ENCODE measurements at places on chromosomes 12 and 14.

DNA sequence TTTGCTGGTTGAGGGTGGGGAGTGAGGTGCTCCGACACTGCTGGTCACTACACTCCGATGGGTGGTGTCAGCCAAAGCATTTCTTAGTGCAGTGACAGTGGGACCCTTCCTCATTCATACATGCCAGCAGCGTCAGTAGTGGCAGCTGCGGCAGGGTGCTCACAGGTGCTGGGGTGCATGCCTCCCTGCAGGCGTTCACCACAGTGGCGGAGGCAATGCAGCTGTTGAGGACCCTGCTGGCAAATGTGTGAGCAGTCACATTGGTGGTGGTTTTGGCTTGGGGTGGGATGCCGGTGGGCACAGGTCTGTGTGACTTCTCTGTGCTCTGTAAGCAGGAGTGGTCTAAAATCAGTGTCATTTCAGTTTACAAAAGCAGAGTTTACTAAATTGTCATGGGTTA lies 464.6 kb downstream of the FUT8 start:
- no peak for DNase-seq

DNA sequence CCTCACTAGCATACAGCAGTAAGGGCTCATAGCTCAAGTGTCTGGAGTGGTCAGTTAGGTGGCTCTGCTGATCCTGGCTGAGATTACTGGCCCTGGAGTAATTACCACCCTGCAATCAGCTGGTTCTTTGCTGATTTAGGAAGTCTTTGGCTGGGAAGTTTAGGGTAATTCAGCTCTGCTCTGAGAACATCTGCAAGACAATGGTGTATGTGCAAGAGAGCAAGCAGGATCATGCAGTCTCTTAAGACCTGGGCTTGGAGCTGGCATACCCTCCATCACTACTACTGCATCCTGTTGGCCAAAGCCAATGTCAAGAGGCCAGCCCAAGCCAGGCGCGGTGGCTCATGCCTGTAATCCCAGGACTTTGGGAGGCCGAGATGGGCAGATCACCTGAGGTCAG lies 159.0 kb downstream of the NDUFA12 start:
- DNase-seq, result no peak

- no peak for DNase-seq
Observed at GRCh38 chr12:466039-466438, 6.3 kb downstream of the B4GALNT3 start.

DNA sequence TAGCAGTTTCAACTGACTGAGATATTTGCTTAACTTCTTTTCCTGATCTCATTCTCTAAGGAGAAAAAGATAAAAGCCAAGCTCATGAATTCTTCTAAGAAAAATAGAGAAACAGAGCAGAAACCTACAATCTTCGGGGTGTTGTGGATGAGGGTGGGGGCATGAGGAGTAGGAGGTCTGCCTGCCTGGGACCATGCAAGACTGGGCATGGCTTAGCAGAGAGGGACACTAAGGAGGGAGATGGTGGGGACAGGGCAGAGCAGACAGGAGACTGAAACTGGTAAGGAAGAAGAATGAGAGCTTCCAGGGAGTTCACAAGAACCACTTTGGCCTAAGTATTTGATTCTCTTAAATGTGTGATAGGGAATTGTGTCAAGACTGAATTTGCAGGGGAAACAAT lies 188.0 kb downstream of the CFAP54 start:
- no peak for DNase-seq

DNA sequence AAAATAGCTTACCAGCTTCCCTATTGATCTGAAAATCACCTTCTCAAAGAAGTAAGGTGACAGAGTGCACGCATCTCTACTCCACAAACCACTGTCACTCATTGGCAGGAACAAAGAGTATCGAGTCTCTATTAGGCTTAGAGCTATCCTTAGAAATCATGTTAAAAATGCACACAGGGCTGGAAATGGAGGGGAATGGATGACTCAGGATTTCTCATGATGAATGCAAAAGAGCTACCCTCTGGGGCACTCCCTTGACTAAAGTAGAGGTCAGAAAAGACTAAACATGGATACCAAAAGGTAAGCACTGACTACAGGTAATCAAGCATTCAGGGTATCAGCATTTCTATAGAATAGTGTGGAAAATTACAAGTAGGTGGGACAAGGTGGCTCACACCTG lies 96.1 kb upstream of the ANO4 start:
- no peak for DNase-seq

DNA sequence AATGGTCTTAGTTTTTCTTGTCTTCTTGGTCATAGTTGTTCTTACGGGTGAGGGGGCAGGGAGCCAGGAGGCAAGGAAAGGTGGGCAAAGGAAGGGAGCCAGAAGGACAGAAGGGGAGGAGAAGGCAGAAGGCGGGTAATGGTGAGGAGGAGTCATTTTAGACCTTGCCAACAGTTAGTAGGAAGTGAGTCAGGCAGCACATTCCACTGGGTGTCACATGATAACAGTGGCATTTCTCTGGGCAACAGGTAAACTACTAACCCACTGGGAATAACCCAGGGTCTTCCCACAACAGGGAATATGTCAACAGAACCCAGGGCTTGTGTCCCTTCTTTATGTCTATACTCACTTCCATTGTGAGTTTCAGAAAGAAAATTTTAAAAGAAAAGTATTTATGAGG lies 127.6 kb downstream of the SLC8A3 start:
- peak; percentile 17 for DNase-seq

GRCh38 chr14:64857979-64858744 lies 21.5 kb downstream of the SPTB start:
- no peak for DNase-seq

DNA sequence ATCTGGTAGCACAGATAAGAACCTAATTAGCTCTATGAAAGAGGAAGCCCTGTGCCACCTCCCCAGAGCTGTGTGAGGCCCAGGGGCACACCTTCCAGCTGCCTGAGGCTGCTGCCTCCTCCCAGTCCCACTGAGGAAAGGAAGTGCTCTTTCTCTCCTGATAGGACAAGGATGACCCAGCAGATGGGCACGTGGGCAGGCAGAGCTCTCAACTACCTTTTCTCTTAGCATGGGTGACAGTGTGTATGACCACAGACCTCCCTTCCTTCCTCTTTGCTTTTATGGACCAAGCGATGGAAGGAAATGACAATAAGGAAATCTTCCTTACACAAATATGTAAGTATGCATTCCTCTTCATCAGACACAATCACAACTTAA lies 127.6 kb upstream of the AMIGO2 start:
- no peak for DNase-seq

GRCh38 chr12:2414810-2415567 lies 362.2 kb downstream of the CACNA1C start:
- no peak for DNase-seq

DNA sequence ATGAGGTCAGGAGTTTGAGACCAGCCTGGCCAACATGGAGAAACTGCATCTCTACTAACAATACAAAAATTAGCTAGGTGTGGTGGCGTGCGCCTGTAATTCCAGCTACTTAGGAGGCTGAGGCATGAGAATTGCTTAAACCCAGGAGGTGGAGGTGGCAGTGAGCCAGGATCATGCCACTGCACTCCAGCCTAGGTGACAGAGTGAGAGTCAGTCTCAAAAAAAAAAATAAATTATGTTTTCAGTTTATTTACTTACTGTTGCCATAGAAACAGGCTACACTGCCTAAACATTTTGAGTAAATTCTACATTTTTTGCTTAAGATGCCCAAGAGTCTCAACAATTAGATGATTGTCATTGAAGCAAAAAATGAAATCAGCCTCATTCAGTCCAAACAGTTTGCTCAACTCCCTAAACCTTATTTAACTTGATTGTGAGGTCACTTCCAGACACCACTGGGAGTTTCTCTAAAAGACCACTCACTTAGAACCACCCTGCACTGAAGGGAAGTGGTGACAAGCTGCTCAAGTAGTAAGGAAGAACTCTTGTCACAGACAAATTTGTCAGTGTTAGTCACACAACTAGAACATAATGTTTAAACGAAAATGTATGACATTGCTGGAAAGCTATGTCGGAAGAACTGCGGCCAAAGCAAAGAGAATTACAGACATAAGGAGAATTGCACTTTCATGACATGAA lies 9.8 kb upstream of the GNPNAT1 start:
- DNase-seq, result no peak

DNA sequence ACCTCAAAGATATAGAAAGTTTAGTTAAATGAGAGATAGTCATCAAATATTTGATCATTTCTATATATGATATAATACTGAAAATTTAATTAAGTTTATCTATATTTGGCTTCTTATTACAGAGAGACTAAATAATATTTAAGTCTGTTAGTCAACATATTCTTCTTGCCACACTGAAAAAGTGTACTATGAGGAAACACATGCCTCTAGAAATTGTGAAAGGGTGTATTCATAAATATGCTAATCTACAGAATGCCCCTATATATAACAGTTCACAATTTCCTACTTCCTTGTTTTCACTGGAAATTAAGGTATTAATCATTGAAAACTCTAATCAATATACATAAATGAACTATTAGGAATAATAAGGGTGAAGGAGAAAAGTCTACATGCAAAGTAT lies 31.4 kb upstream of the ETV6 start:
- DNase-seq, result no peak

GRCh38 chr14:57656853-57657252 lies 163.2 kb upstream of the CCDC198 start:
- peak; percentile 26 for DNase-seq

DNA sequence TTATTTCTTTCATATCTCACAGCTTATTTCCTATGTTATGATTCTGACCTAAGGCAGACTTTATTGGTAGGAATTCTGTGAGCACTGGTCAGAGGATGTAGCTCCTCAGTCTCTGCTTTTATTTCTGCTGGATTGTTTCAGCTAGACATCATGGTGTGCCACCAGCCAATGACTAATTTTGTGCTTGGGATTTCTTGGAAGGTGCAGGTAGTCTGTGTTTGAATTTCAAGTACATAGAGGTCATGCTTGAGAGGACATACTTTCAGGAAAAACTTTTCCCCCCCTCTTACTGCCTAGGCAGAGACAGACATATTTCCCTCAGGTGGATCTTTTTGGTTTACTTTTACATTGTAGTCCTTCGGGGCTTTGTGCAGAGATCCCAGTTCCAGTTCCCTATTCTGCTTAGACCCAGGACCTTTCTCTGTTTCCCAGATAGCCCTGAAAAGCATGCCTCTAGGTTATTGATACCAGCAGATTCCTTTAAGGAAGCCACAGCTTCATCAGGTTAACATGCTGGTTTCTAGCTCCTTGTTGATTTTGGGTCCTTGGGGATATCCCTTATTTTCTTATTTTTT lies 28.6 kb downstream of the BRMS1L start:
- DNase-seq, result no peak

DNA sequence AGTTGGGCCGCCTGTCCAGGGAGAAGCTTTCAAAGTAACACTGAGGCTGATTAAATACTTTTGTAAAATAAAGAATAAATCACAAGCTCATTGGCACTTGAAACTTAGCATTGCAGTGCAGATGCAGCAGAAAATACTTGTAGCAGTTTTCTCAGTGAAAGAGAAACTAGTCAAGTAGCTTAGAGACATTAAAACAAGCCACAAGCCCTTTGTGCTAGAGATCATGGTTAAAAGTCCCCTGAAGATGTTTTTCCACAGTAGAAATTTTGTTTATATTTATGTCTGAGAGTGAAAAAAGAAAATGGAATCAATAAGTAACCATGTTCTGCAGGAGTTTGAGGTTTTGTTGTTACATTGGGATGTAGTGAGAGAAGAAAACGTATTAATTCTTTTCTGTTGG lies 5.9 kb downstream of the PSEN1 start:
- DNase-seq, result no peak

DNA sequence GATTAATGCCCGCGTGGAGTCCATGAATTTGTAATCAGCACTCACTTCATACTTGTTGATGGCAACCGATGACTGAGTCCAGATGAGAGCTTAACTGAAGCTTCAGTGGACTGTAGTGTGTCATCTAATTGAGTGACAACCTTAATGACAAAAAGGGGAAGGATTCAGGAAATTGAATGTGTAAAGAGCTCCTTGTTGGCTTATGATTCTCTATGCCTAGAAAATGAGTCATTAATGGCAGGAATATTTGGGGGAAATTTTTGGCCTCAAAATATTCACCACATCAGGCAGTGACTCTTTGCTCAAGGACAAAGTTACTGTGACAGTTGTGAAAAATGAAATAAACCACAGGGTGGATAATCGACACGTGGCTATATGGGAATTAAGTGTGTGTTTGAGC lies 55.3 kb upstream of the STON2 start:
- no peak for DNase-seq

- no peak for DNase-seq
Observed at GRCh38 chr12:20808521-20808920, 2.0 kb upstream of the SLCO1B3 start.

DNA sequence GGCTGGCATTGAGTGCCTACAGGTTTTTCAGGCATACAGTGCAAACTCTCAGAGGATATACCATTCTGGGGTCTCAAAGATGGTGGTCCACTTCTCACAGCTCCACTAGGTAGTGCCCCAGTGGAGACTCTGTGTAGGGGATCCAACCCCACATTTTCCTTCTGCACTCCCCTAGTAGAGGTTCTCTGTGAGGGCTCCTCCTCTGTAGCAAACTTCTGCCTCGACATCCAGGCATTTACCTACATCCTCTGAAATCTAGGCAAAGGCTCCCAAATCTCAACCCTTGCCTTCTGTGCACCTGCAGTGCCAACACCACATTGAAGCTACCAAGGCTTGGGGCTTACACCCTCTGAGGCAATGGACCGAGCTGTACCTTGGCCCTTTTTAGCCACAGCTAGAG lies 179.2 kb downstream of the CCDC91 start:
- no peak for DNase-seq

DNA sequence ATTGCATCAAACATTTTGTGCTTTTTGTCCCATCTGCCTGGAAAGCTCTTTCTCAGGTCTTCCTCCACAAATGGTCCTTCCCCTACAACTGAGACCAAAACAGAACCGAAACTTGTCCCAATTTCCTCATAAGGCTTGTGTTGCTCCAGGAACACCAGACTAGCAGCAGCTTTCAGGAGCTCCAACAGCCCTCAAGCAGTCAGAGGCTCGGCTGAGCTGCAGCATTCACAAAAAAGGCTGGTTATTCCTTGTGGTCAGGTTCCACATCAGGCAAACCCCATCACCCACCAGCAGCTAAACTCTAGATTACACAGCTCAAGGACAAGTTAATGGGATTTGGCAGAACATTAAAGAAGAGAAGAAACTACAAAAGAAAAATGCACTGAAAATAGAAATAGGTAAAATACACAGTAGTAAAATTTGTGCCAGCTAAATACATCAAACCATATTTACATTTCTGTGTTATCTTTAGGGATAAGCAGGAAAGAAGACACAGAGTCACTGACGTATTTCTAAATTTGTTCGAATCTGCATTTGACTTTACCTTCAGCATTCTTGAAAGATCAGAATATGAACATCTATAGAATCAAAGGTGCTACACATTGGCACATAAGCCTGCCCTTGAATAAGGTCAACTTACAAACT lies 141.2 kb downstream of the STXBP6 start:
- DNase-seq, result no peak

DNA sequence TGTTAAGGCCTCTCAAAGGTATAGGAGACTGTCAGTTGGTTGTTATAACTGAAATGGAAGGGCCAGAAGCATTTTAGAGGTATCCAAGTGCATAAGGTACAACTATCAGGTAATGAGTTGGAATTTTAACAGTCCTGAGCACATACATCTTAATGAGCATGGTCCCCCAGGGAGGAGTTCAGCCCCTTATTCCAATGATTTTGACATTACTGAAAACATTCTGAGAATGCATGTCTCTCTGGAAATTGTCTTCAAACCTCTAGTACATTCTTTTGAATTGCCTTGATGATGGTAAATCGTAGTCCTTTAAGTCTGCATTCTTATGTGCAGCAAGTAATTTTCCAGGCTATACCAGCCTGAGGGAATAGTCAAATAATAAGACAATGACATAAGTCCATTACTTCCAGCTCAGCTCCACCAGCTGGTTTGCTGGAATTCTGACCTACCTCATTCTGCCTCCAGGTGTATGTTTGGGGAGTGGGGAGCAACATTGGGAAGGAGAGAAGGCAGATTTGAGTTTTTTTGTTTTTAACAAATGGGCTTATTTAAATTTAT lies 239.2 kb downstream of the MSRB3 start:
- DNase-seq, result no peak
